Mesothelial cell of epicardium (in vitro differentiated cells): ENCODE measurements at places on chromosomes 7 and 10. TPM values are rescaled to one million over a fixed set of nuclear protein-coding genes. Genes with fewer than 3 reads are reported as not detected.
A peak's percentile ranks its signal among the peaks of the same experiment; 100 is the strongest.

GRCh38 chr10:12758271-12758670 is 243.2 kb downstream of the CCDC3 start:
- no peak for DNase-seq
- H3K4me1 ChIP-seq = no peaks in the 10 kb centered on the region
- H3K27ac ChIP-seq = no peak overlapping the region
- H3K36me3 ChIP-seq = no peaks in the 10 kb centered on the region
- H3K27me3 ChIP-seq = no peaks in the 10 kb centered on the region

DNA sequence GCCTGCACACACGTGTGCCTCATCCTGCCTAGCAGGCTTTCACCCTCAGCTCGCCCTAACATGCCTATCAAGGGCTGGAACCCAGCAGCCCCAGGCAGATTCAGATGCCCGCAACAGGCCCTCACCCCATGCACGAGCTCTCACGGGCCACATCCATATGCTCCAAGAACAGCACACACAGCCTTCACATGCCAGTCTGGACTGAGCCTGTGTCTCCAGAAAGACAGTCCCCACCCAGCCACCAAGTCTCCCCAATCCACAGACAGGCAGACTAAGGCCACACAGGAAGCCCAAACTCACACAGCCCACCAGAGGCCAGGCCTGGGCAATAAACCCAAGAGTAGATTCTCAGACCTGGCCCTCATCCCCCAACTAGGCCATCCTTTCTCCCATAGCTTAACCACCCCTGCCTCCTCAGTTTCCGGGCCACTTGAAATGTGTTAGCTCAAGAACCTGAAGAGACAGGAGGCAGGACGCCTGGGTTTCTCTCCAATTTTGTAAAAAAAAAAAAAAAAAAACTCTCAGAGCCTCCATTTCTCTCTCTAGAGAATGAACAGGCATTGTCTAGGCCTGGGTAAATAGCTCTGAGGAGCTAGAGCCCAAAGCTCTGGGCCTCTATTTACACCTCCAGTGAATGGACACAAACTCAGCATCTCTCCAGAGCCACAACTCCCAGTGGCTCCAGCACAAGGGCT is 6.8 kb downstream of the LDB1 start:
- peaks cover 49% of the 10 kb centered on the region for H3K4me1 ChIP-seq
- peak overlapping the region; percentile 82 for H3K27ac ChIP-seq
- H3K4me3 ChIP-seq = peak overlapping the region; percentile 90
- no peak for DNase-seq

DNA sequence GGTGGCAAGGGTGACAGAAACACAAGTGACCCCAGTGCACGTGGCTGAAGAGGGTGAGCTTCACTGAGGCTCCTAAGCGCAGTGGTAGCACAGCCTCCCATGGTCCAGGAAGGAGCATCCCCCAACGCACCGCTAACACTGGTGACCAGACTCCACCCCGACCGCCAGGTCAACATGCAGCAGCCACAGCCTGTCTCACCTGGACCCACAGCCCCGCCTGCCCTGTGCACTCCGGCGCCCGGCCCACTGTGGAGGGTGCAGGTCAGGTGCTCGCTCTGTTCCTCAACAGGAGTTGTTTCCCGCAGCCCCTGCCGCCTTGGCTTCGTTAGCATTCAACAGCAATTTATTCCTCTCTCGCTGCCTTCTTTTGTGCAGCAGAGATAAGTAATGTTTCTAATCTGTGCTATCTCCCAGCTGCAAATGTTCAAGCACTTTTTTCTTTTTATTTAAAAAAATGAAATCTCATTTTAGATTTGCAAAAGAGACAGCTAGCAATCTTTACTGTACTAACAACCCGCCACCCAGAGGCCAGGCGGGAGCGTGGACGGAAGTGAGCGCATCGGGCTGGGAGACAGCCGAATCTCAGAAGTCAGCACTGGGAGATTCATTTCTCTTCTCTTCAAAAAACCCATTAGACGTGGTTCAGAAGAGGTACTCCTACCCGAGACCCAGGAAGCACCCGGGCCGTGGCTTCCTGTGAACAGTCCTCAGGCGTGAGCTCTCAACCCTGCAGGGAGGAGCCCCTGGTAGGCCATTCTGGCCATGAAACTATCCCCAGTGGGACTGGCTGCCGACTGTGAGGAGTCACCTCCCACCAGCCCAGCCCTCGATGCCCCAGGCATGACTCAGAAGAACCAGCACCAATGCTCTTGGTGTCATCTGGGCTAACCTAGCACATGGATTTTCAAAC is 133.4 kb downstream of the MAD1L1 start:
- DNase-seq = no peak
- H3K27ac ChIP-seq = peak overlapping the region; percentile 39
- no peak overlapping the region for H3K4me3 ChIP-seq
- H3K4me1 ChIP-seq = peaks cover 52% of the 10 kb centered on the region

- H3K4me1 ChIP-seq = peaks cover 4% of the 10 kb centered on the region
- H3K4me3 ChIP-seq = no peak overlapping the region
- DNase-seq = no peak
- H3K27me3 ChIP-seq = no peaks in the 10 kb centered on the region
These were observed 72.2 kb downstream of the VTI1A start for GRCh38 chr10:112519133-112519761.

VGF gene
- total RNA-seq = 0.35 to 0.38 TPM (median 0.36 TPM) in 3 replicates

ANKRD16 gene
- total RNA-seq = 14.6 to 15.2 TPM (median 14.7 TPM) in 3 replicates

CYP2E1 gene
- 2.1 to 3.5 TPM (median 2.8 TPM) in 3 replicates for total RNA-seq

ASB10 gene
- total RNA-seq = not detected in 3 replicates

CFAP46 gene
- total RNA-seq = 3.1 to 4.1 TPM (median 3.2 TPM) in 3 replicates

GRCh38 chr7:21585070-21585724 is 42.4 kb downstream of the DNAH11 start:
- H3K36me3 ChIP-seq = no peaks in the 10 kb centered on the region
- no peaks in the 10 kb centered on the region for H3K4me1 ChIP-seq
- DNase-seq = no peak
- H3K4me3 ChIP-seq = no peak overlapping the region
- H3K27me3 ChIP-seq = no peaks in the 10 kb centered on the region
- H3K27ac ChIP-seq = no peak overlapping the region

GRCh38 chr10:14782691-14783363 is 8.1 kb upstream of the FAM107B start:
- H3K36me3 ChIP-seq = no peaks in the 10 kb centered on the region
- no peaks in the 10 kb centered on the region for H3K27me3 ChIP-seq
- no peak for DNase-seq
- H3K27ac ChIP-seq = no peak overlapping the region
- H3K4me1 ChIP-seq = peaks cover 7% of the 10 kb centered on the region

GPR26 gene
- not detected in 3 replicates for total RNA-seq

DNA sequence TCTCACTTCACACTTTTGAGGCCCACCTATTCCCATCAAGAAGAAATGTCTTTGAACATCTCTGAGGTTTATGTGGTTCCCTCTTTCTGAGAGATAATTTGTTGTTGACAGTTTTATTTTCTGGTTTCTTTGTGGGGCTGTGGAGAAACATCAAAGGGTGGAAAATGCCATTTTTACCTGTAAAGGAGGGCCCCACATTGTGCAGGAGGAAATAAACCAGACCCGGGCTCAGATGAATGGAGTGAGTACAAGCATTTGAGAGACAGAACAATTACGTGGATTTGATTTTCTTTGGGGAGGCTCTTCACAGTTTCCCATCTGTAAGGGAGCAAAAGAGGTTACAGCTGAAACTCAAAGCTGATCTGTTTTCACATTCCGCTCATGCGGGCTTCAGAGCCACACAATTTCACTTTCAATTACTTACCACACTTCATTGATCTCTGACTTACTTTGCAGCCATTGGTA is 29.8 kb downstream of the ITPRIP start:
- DNase-seq = no peak
- peaks cover 8% of the 10 kb centered on the region for H3K4me1 ChIP-seq
- H3K36me3 ChIP-seq = peaks cover 12% of the 10 kb centered on the region

- H3K4me3 ChIP-seq = no peak overlapping the region
- H3K36me3 ChIP-seq = no peaks in the 10 kb centered on the region
- peaks cover 10% of the 10 kb centered on the region for H3K4me1 ChIP-seq
- no peak overlapping the region for H3K27ac ChIP-seq
- DNase-seq = no peak
These were observed 144.9 kb upstream of the MAGI2 start for GRCh38 chr7:79598351-79598750.

GRCh38 chr10:43389867-43390266 is 18.4 kb downstream of the FXYD4 start:
- no peak overlapping the region for H3K4me3 ChIP-seq
- no peak for DNase-seq
- peaks cover 24% of the 10 kb centered on the region for H3K4me1 ChIP-seq
- peaks cover 50% of the 10 kb centered on the region for H3K36me3 ChIP-seq

GRCh38 chr7:148044173-148044572 is 546.4 kb upstream of the C7orf33 start:
- no peak for DNase-seq
- H3K4me1 ChIP-seq = peaks cover 15% of the 10 kb centered on the region
- H3K27me3 ChIP-seq = no peaks in the 10 kb centered on the region

TMEM130 gene
- 11.5 to 15.1 TPM (median 12.5 TPM) in 3 replicates for total RNA-seq

LRRN3 gene
- total RNA-seq = 8.7 to 10.1 TPM (median 9.4 TPM) in 3 replicates

- no peak overlapping the region for H3K27ac ChIP-seq
- H3K36me3 ChIP-seq = no peaks in the 10 kb centered on the region
- H3K4me3 ChIP-seq = no peak overlapping the region
- no peak for DNase-seq
These were observed 39.3 kb downstream of the VWA2 start for GRCh38 chr10:114278140-114278883.

STEAP1B gene
- 0.29 to 0.58 TPM in 2 of 3 replicates, not detected in the other for total RNA-seq

DNA sequence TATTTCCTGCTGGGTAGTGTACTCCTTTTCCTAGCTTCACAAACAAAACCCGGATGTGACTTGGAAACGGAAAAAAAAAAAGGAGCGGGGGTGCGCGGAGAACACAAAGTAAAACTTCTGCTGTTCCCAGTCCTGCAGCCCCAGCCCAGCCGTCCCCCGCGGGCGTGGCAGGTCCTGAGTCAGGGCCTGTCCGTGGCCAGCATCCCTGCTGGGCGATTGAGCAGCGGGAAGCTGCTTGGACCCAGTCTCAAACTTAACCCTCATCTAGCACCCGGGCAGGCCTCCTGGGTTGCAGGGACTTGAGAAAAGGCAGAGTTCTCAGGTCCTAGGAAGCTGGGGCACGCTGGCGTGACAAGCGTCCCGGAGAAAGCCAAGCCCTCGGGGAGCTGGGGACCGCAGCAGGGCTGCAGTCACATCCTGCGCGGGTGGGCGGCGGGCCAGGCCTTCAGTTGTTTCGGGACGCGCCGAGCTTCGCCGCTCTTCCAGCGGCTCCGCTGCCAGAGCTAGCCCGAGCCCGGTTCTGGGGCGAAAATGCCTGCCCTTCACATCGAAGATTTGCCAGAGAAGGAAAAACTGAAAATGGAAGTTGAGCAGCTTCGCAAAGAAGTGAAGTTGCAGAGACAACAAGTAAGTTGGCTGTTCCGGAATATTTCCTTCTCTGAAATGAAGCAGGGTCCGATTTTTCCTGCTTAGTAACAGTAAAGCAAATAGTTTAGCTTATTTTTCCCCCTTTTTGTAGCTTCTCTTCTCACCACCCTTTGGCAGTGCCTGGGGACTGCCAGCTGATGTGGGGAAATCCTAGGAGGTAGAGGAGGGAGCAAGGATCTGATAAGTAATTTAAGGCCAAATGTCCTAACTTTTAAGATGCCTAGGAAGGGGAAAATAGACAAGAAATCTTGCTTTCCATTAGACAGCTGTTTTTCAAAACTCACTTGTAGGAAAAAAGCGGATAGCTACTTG is at the start of gene GNG11:
GNG11 (plus strand) TSS at position 129 of the 960 bp plus-strand sequence; CDS start at position 532, 403 bp downstream.
- peaks cover 10% of the 10 kb centered on the region for H3K4me1 ChIP-seq
- peaks cover 6% of the 10 kb centered on the region for H3K27me3 ChIP-seq
- H3K27ac ChIP-seq = peak within 1 kb of the TSS; percentile 92
- H3K36me3 ChIP-seq = peaks cover 6% of the 10 kb centered on the region
- H3K4me3 ChIP-seq = peak within 1 kb of the TSS; percentile 78
- peak; percentile 50 for DNase-seq

GRCh38 chr10:51427758-51428157 is 271.6 kb downstream of the CSTF2T start:
- DNase-seq = no peak
- no peaks in the 10 kb centered on the region for H3K27me3 ChIP-seq
- peaks cover 7% of the 10 kb centered on the region for H3K4me1 ChIP-seq

GRCh38 chr10:114304571-114305421 is 65.7 kb downstream of the VWA2 start:
- H3K27ac ChIP-seq = peak overlapping the region; percentile 27
- no peaks in the 10 kb centered on the region for H3K36me3 ChIP-seq
- H3K27me3 ChIP-seq = peaks cover 10% of the 10 kb centered on the region
- peak overlapping the region; percentile 68 for H3K4me3 ChIP-seq
- DNase-seq = no peak
- peaks cover 8% of the 10 kb centered on the region for H3K4me1 ChIP-seq

DNA sequence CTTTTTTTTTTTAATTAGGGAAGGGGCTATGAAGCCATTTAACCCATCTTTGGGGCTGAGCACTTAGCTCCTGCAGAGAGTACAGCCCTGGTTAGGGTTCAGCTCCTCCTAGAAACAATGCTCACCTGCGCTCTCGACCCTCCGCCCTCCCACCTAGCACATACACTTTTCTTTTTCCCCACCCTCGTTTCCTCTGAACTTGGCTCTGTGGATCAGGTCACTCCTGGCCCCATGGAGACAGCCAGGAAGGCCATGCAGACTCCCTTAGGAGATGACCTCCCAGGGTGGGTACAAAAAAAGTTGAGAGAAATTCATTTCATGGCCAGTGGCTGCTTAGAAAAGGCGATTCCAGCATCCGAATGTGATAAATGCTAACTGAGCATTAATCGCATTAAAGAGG is 15.8 kb downstream of the PAX2 start:
- H3K27ac ChIP-seq = no peak overlapping the region
- no peak overlapping the region for H3K4me3 ChIP-seq
- H3K27me3 ChIP-seq = peaks cover 95% of the 10 kb centered on the region

DNA sequence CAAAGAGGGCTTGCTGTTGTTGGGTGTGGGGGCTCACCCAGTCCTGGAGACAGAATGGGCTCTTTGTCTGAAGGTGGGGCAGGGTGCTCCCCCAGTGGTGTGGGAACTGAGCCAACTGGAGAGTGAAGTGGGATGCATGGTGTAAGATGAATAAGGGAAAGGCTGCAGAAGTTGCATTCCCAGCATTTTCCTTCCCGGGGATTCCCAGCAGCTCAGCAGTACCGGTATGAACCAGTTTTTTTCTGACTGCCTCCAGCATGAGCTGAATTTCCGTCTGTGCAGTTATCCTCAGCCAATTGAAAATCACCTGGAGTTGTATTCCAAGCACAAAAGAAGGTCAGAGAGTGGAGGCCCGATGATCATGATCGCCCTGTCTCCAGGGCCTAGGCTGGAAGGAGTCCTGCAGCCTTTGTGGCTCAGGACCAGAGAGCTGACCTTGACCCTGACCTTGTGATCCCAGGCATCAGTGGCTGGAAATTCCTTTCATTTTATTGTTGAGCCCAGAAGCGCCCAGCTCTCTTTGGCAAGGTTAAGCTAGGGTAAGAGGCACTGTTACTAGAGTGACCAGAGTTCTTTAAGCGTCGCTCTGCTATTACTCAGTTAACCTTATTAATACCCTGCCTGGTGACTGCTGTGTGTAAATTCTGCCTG is 33.4 kb downstream of the OGDH start:
- peaks cover 24% of the 10 kb centered on the region for H3K4me1 ChIP-seq
- peak overlapping the region; percentile 99 for H3K27ac ChIP-seq
- H3K4me3 ChIP-seq = peak overlapping the region; percentile 3
- peak; percentile 69 for DNase-seq
- H3K36me3 ChIP-seq = no peaks in the 10 kb centered on the region
- no peaks in the 10 kb centered on the region for H3K27me3 ChIP-seq
